ENCODE measurements at places on chromosomes 3 and 15.

DNA sequence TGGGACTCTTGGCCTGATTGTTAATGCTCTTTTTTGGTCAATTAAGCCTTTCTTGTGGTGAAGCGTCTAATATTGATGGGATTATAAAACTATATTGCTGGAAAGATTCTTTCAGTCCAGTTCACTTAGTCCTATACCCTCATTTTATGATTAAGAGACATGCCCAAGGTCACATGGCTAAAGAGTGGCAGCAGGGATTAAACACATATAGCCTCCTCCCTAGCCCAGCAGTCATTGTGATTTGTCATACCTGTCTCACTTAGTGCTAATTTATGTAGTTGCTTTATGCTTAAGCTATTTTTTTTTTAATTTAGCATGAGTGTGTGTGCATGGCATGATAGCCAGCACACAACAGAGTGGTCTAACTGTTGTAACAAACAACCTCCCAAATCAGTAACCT is 9.5 kb downstream of the PARP14 start:
- H3K27ac ChIP-seq, result no peak overlapping the region
- peaks cover 36% of the 10 kb centered on the region for H3K36me3 ChIP-seq
- H3K4me1 ChIP-seq, result no peaks in the 10 kb centered on the region
- no peak for DNase-seq
- no peak overlapping the region for H3K4me3 ChIP-seq

DNA sequence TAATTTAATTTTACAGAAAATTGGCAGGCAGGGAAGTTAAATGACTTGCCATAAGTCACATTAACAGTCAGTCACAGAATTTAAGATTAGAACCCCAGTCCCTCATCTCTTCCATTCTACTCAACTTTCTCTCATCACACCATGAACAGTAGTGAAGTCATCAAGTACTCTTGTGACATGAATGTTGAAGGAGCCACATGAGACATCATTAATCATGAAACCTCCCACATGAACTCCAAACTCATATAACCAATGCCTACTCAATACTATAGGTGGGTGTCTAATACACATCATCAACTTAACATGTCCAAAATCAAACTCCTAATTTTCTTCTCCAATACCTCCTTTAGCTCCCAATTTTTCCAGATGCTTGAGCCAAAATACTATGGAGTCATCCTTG is 19.5 kb downstream of the PHC3 start:
- peaks cover 45% of the 10 kb centered on the region for H3K36me3 ChIP-seq
- H3K4me1 ChIP-seq, result peaks cover 7% of the 10 kb centered on the region
- peak overlapping the region; percentile 36 for H3K27ac ChIP-seq
- H3K27me3 ChIP-seq, result no peaks in the 10 kb centered on the region
- no peak overlapping the region for H3K4me3 ChIP-seq

GRCh38 chr3:21100656-21101359 is 650.2 kb downstream of the ZNF385D start:
- no peaks in the 10 kb centered on the region for H3K36me3 ChIP-seq
- DNase-seq, result no peak
- H3K4me3 ChIP-seq, result no peak overlapping the region
- H3K27ac ChIP-seq, result no peak overlapping the region

DNA sequence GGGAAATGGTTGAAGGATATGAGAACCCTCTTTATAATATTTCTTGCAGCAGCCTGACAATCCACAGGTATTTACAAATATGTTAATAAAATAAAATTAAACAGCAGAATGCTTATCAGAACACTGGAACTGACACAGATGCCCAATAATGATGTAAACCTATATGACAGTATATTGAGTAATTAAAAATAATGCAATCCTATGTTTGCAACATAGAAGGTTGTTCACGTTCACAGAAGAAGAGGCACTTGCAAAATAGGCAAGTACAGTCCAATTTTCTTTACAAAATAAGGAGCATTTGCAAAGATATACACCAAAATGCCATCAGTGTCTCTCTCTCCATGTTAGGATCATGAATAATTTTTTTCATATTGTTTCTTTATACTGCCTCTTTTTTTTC is 397.0 kb upstream of the WNT5A start:
- no peak overlapping the region for H3K4me3 ChIP-seq
- no peaks in the 10 kb centered on the region for H3K4me1 ChIP-seq
- H3K27ac ChIP-seq, result no peak overlapping the region
- no peaks in the 10 kb centered on the region for H3K27me3 ChIP-seq
- no peak for DNase-seq
- no peaks in the 10 kb centered on the region for H3K36me3 ChIP-seq

GRCh38 chr3:59895972-59896371 is 846.1 kb upstream of the CFAP20DC start:
- H3K27ac ChIP-seq, result no peak overlapping the region
- H3K4me3 ChIP-seq, result no peak overlapping the region
- no peaks in the 10 kb centered on the region for H3K36me3 ChIP-seq
- no peak for DNase-seq
- no peaks in the 10 kb centered on the region for H3K4me1 ChIP-seq
- no peaks in the 10 kb centered on the region for H3K27me3 ChIP-seq

GRCh38 chr3:30613133-30613825 is 6.9 kb downstream of the TGFBR2 start:
- H3K36me3 ChIP-seq, result no peaks in the 10 kb centered on the region
- DNase-seq, result no peak
- H3K27ac ChIP-seq, result peak overlapping the region; percentile 67
- H3K4me3 ChIP-seq, result peak overlapping the region; percentile 35

DNA sequence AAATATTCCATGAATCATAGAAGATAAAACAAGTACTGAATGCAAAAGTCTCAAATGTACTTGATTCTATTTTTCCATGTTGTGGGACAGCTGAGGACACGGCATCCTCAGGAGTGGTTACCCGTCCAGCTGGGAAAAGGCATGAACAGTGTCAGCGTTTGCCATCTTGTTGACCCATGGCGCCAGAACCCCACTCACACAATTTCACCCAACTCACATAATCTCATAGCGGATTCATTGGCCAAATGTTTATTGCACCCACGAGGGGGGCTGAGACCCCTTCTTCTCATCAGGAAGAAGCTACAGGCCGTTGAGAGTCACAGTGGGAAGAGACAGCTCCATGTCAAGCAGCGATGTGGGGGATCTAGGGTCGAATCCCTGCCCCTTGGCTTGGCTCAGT is 72.9 kb downstream of the OCA2 start:
- no peaks in the 10 kb centered on the region for H3K36me3 ChIP-seq
- DNase-seq, result no peak
- H3K27me3 ChIP-seq, result no peaks in the 10 kb centered on the region
- no peak overlapping the region for H3K4me3 ChIP-seq
- no peak overlapping the region for H3K27ac ChIP-seq

DNA sequence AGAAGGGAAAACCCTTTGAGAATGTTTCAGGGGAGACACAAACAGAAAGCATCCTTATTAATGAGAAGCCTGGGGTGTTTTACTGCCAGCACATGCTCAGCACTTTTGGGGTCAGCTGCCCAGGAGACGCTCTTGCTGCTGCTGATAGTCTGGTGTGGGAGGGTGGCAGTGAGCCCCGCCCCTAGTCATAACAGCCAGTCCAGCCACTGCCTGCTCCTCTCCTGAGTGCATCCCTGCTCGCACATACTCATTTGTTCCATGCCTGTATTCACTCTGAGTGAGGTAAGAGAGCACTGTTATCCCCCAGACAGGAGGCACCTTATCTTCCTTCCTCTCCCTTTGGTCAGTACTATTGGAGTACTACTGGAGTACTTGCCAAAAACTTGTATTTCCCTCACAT is 101.3 kb downstream of the ETFA start:
- H3K4me3 ChIP-seq, result no peak overlapping the region
- no peak for DNase-seq
- H3K27me3 ChIP-seq, result no peaks in the 10 kb centered on the region
- H3K27ac ChIP-seq, result no peak overlapping the region
- no peaks in the 10 kb centered on the region for H3K4me1 ChIP-seq

- H3K4me1 ChIP-seq, result no peaks in the 10 kb centered on the region
- no peak overlapping the region for H3K27ac ChIP-seq
- no peaks in the 10 kb centered on the region for H3K36me3 ChIP-seq
- no peak overlapping the region for H3K4me3 ChIP-seq
Observed at GRCh38 chr3:190972196-190972595, 109.7 kb upstream of the GMNC start.

DNA sequence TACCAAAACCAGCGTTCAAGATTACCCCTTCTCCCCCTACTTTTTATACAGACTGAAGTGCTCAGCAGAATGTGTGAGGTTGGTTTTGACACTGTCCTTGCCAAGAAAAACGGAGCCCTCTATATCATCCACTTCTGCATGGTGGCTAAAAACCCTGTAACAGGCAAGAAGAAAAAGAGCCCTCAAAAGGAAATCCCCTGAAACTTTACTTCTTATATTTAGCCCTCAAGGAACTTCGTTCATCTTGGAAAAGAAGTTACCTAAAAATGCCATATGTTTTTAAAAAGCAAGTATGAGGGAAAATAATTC is 473.6 kb downstream of the FOXP1 start:
- no peaks in the 10 kb centered on the region for H3K27me3 ChIP-seq
- H3K4me3 ChIP-seq, result no peak overlapping the region
- H3K36me3 ChIP-seq, result peaks cover 24% of the 10 kb centered on the region
- peaks cover 11% of the 10 kb centered on the region for H3K4me1 ChIP-seq
- no peak for DNase-seq
- H3K27ac ChIP-seq, result peak overlapping the region; percentile 30

DNA sequence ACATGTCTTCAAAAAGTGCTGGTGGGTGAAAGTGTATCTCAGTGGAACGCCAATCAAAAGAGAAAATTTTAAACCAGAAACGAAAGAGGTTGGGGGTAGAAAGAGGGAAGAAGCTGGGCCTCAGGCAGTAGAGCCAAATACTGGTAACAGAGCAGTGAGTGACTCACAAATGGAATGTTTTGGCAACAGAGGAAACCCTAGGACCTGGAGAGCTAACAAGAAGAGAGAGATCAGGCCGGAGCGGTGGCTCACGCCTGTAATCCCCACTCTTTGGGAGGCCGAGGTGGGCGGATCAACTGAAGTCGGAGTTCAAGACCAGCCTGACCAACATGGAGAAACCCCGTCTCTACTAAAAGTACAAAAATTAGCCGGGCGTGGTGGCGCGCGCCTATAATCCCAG is 450.8 kb upstream of the NAALADL2 start:
- no peak overlapping the region for H3K27ac ChIP-seq
- no peaks in the 10 kb centered on the region for H3K27me3 ChIP-seq
- no peaks in the 10 kb centered on the region for H3K4me1 ChIP-seq
- no peak overlapping the region for H3K4me3 ChIP-seq
- no peaks in the 10 kb centered on the region for H3K36me3 ChIP-seq

GRCh38 chr3:147426931-147427330 is 17.8 kb downstream of the ZIC1 start:
- DNase-seq, result no peak
- H3K27ac ChIP-seq, result no peak overlapping the region
- peaks cover 15% of the 10 kb centered on the region for H3K27me3 ChIP-seq
- H3K4me1 ChIP-seq, result no peaks in the 10 kb centered on the region

DNA sequence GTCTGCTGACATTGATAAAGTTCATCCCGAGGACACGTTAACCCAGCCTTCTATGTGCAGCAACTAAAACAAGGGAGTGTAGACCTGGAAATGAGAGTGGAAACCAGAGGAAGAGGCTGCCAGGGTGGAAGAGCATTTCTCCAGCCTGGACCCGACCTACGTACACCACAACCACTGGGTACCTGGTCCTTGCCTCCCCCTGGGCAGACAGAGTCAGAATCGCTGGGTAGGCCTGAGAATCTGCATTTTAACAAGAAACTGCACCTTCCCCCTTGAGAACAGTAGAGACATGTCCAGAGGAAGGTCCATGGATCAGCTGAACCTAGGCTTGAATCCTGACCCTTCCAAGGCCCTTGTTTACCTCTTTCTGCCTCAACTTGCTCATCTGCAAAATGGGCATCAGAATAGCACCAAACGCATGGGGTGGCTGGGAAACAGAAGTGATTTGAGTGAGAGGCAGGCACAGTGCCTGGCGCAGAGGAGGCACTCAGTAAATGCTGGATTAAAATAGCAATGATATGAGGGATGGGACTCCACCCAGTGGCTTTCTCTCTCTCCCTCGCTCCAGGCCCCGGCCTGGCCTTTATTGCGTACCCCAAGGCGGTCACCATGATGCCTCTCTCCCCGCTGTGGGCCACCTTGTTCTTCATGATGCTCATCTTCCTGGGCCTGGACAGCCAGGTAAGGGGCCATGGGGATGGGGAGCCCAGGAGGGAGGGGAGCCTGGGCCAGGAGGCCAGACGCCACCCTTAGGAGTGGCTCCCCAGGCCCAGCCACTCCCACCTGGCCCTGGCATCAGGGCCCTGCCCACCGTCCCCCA is 66.9 kb upstream of the SLC6A1 start:
- H3K27me3 ChIP-seq, result peaks cover 3% of the 10 kb centered on the region
- no peak overlapping the region for H3K4me3 ChIP-seq
- no peak overlapping the region for H3K27ac ChIP-seq
- H3K36me3 ChIP-seq, result no peaks in the 10 kb centered on the region
- DNase-seq, result no peak

DNA sequence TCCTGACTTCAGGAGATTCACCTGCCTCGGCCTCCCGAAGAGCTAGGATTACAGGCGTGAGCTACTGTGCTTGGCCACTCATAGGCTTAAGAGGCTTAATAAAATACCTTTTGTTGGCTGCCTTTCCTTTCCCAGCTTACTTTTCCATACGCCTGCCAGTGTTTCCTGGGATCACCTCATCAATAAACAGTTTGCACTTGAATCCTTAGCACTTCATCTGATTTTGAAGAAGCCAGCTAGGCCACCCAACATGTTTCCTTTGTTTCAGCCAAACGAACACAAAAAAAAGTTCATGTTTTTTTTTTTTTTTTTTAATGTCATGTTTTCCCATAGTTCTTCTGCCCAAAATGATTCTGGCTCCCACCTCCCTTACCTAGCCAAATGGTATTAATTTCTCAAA is 92.3 kb downstream of the RAP2B start:
- no peaks in the 10 kb centered on the region for H3K27me3 ChIP-seq
- no peaks in the 10 kb centered on the region for H3K36me3 ChIP-seq
- H3K27ac ChIP-seq, result no peak overlapping the region
- H3K4me3 ChIP-seq, result no peak overlapping the region
- DNase-seq, result no peak
- H3K4me1 ChIP-seq, result no peaks in the 10 kb centered on the region

DNA sequence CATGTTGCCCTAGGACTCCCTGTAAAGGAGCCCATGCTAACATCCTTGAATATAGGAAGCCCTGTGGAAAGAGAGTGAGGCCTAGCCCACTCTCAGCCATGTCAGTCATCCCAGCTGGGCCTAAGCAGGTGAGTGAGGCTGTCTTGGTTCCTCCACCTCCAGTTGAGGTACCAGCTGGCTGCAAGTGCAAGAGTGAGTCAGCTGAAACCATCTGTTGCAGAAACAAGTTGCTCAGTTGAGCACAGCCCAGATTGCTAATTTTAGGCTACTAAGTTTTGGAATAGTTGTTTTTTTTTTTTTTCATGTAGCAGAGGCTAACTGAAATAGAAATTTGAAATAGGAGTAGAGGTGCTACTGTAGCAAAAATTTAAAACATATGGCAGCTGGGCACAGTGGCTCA is 43.7 kb upstream of the ADPGK start:
- H3K36me3 ChIP-seq, result no peaks in the 10 kb centered on the region
- no peak overlapping the region for H3K27ac ChIP-seq
- H3K27me3 ChIP-seq, result peaks cover 5% of the 10 kb centered on the region
- H3K4me1 ChIP-seq, result no peaks in the 10 kb centered on the region
- no peak overlapping the region for H3K4me3 ChIP-seq
